ENCODE measurements at places on chromosomes 12 and 14.
A peak's percentile ranks its signal among the peaks of the same experiment; 100 is the strongest.

- no peak for DNase-seq
Measured at GRCh38 chr12:40248034-40248433, 23.2 kb downstream of the LRRK2 start.

- DNase-seq = no peak
Measured at GRCh38 chr14:61462566-61463193, 141.3 kb downstream of the PRKCH start.

- DNase-seq = no peak
Measured at GRCh38 chr12:75632442-75632841, 121.0 kb upstream of the KRR1 start.

GRCh38 chr12:111276146-111276545 lies 92.7 kb downstream of the PHETA1 start:
- DNase-seq = no peak

- no peak for DNase-seq
Measured at GRCh38 chr14:59175404-59175803, 13.1 kb upstream of the DAAM1 start.

- no peak for DNase-seq
Measured at GRCh38 chr12:18160901-18161300, 70.9 kb upstream of the RERGL start.

DNA sequence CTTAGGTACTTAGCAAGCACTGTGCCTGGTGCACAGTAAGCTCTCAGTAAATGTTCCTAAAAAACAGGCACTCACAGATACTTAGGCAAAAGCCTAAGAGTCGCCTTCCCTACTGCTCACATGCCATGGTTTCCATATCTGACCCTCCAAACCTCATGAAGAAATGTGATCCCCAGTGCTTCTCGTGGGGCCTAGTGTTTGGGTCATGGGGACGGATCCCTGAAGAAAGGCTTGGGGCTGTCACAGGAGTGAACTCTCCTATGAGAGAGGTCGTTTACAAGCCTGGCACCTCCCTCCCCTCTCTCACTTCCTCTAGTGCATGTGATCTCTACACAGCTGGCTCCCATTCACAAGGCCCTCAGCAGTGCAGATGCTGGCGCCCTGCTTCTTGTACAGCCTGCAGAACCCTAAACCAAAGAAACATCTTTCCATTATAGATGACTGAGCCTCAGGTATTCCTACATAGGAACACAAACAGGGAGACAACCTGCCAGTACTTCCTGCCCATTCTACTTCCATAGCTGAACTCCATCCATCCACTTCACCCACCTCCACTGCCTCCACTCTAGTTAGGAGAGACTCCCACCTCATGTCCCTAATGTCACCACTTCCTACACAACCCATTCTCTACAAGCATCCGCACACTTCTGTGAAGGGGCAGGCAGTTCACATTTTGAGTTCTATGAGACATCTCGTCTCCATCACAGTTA lies 2.9 kb downstream of the SLC15A4 start:
- DNase-seq = no peak

DNA sequence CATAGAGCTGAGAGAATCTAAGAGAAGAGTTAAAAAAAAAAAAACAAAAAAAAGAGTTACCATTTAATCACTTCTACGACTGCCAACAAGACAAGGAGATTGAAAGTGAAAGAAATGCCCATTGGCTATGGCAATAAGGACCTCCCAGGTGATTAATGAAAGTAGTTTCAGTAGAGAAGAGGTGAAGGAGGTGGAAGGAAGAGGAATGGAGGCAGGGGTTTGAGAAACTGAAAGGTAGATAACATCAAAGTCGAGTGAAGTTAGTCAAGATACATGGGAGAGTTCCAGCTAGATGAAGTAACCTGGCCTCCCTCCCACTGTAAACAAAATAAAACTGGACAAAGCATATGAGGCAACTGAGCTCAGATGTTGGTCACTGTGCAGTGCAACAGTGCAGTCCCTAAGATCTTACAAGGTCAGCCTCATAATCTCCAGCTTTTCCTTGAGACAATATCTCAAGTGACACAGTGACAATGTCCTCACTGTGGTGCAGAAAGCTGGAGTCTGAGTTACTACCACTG lies 118.0 kb upstream of the CCDC198 start:
- DNase-seq = no peak

GRCh38 chr14:65210118-65210821 lies 108.0 kb upstream of the MAX start:
- no peak for DNase-seq

GRCh38 chr12:11723993-11724392 lies 74.5 kb downstream of the ETV6 start:
- no peak for DNase-seq

GRCh38 chr12:48420039-48420775 lies 52.2 kb upstream of the ANP32D start:
- DNase-seq = no peak

GRCh38 chr14:77950371-77951063 lies 150.6 kb downstream of the ADCK1 start:
- DNase-seq = no peak

DNA sequence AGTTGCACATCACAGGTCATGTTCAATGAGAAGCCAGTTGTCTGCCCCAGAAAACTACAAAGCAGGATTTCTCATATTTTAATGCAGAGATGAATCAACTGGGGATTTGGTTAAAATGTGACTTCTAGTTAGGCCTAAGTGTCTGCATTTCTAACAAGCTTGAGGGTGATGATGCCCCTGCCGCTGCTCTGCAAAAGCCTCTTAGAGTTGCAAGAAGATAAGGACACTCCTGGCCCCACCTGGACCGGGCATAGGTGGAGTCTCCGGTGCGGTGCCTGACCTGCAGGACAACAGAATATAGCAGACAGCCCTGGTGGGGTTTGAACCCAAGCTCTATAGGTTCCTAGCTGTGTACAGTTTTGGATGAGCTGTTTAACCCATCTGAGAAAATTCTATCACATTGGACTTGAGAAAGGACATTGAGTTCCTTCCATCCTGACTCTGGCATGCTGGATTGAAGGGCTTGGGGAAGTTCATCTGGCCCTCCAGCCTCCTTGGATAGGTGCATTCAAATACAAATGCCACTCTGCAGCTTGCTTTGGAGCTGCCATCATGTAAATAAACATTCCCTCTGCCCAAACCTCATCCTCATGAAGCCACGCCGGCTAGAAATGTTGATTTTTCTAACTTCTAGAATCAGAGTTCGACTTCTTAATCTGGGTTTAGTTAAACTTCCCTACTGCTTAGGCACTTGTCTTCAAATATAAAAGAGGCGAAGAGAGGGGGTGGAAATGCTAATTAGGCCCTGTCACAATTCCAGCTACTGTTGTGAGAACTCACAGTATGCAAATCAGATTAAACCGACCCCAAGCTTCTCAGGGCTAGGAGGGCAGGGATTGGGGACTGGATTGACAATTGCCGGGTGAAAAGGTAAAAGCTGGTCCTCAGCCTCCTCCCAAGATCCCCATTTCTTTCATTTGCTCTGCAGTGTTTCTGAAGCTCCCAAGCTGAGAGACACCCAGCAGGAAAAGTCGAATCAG lies 1225.6 kb downstream of the VRK1 start:
- DNase-seq = no peak

DNA sequence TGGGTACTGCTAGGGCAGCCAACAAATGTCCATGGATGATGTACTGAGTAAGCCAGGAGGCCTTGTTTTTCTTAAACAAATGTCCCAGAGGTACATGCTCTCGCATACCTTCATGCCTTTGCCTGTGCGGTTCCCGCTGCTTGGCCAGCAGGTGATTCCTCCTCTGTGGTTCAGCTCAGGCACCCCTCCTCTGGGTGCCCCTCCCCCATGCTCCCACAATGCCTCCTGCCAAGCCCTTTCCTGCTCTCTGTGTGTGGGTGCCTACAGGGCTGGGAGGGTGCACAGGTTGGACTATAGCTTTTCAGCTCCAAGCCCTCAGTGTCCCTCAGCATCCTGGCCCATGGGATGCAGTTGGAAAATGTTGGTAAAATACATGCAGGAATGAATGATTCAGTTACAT lies 23.5 kb downstream of the ASB2 start:
- no peak for DNase-seq

DNA sequence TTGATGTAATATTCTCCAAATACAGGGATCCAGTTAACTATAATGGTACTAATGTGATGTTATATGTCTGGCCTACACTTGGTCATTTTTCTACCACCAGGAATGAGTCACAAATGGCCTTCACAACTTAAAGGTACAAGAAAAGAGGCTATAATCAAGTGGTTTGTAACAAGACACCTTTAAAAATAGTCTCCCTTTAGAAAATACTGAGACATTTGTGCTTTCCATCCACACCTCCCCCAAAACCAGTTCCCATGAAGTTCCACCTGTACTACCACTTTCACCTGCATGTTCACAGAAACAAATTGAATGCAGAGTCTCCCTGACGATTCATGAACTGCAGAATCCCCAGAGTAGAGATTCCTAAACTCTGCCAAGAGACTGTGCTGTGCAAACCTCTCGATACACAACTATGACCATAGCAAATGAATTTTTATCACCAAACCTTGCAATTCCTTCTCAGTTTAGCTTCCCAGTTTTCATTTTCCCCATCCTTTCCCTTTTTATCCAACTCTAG lies 6.0 kb downstream of the BTG1 start:
- DNase-seq = no peak

GRCh38 chr14:24429395-24430142 lies at the start of the genes CBLN3 and KHNYN:
Gene CBLN3, minus strand, starts transcription at chr14:24429668. Its CDS starts 614 bp downstream, at chr14:24429054.
Gene KHNYN, plus strand, starts transcription at chr14:24429954. Its CDS starts 777 bp downstream, at chr14:24430731.
- peak; percentile 72 for DNase-seq

DNA sequence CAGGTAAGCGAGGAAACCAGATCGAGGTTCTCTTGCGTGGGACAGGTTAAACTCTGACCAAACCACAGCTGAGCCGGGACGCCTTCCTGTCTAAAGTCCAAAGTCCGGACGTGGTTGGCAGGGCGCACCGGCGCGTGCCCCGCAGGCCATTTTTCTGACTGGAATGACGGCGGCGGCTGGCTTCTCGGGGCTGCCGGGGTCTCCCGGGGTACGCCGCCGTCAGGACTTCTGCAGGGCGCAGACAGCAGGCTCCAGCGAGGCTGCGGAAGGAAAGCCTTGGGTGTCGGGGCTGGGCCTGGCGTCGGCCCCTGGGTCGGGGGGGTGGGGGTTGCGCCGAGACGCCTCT lies 32.8 kb downstream of the MIA2 start:
- peak; percentile 7 for DNase-seq

DNA sequence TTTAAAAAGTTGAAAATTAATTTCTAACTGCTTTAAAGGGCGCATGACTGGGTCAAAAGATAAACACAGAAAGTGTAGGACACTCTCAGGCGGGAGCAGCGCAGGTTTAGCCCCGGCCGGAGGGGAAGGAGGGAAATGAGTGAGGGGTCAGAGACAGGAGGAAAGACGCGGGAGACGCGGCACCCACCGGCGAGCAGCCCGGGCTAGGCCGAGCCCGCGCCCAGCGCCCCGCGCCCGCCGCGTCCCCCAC lies 591 bp downstream of the GXYLT1 start:
- DNase-seq = no peak

DNA sequence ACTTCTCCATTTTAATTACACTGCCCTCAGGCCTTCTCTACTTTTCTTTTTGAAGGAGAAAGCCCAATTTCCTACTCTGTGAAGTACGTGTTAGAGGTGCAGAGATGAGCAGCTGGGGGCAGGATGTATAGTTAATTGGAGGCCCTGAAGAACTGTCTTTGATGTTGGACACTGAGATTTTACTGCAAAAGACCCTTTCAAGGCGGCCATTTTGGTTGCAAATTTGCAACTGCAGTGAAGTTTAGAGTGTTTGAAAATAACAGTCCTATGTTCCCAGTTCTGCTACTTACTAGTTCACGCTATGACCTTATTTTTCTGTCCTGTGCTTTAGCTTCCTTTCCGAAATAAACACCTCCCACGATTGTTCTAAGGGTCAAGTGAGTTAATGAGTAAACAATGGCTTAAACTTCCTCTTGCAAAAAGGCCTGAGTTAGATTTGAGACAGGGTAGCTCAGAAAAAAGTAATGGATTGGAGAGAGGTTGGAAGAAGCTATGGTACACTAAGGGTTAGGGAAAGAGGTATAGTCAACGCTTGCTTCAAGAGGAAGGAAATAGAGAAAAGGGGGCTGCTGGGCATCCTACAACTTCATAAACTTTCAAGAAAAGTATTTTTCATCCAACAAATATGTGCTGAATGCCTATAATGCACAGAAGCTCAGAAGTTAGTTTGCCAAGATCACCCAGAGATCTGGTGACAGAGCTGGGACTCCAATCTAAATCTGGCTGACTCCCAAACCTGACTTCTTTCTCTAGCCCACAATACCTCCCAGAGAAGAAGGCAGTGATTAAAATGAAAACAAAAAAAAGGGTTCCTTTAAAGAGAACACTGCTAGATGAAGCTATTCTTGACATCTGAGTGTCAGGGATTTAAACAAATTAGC lies 26.4 kb upstream of the DICER1 start:
- DNase-seq = no peak

- DNase-seq = no peak
Measured at GRCh38 chr12:65988596-65988995, 142.0 kb downstream of the LLPH start.

Measured in stimulated activated CD8-positive, alpha-beta memory T cell treated with anti-CD3 and anti-CD28 coated beads, Interleukin-4, amount 100 ng/mL, for 4 hours (primary cell).